Stimulated activated CD8-positive, alpha-beta memory T cell treated with anti-CD3 and anti-CD28 coated beads, Interleukin-7, amount 100 ng/mL, for 4 hours (primary cell): ENCODE measurements at places on chromosomes 5 and 9.

GRCh38 chr9:2085716-2086115, 70.6 kb downstream of the SMARCA2 start:
- DNase-seq = no peak

- no peak for DNase-seq
Observed at GRCh38 chr9:102178811-102179210, 440.4 kb upstream of the GRIN3A start.

- no peak for DNase-seq
Observed at GRCh38 chr9:36878986-36879982, 154.8 kb downstream of the PAX5 start.

GRCh38 chr5:13649656-13650055, 294.8 kb downstream of the DNAH5 start:
- DNase-seq = no peak

DNA sequence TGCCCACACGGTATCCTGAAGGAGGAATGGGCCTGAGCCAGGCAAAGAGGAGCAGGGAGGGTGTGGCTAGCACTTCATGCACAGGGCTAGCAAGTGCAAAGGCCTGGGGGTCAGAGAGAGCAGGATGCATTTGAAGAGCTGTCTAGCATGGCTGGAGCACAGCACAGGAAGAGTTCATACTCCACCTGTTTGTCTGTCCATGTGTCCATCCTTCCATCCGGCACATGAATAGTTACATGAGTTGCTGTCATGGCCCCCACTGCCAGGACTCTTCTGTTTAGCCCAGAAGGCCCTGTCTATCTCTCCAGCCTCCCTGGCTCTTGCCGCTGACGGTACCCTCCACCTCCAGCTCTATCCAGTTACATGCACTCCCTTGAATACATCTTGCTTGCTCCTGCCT, 17.1 kb downstream of the RGS3 start:
- DNase-seq = no peak

DNA sequence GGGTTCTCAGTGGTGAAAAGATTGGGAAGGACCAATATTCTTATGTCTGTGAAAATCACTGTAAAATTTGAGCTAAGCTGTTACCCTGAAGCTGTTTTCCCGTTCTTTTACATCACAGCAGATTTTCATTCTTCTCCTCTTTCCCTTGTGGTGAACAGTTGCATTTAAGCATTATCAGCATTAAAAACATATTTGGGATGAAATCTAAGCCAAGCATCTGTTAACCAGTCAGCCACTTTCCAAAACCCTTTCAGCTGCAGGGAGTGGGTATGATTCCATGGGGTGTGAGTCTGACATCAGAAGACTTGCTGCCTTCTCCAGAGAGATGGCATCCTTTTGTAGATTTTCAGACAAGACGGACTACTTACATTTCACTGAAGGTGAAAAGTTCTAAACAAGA, 97.2 kb downstream of the TRIO start:
- no peak for DNase-seq

GRCh38 chr5:2030131-2030530, 147.4 kb upstream of the IRX4 start:
- no peak for DNase-seq

- DNase-seq = no peak
Observed at GRCh38 chr9:1051210-1051583, 1.0 kb downstream of the DMRT2 start.

DNA sequence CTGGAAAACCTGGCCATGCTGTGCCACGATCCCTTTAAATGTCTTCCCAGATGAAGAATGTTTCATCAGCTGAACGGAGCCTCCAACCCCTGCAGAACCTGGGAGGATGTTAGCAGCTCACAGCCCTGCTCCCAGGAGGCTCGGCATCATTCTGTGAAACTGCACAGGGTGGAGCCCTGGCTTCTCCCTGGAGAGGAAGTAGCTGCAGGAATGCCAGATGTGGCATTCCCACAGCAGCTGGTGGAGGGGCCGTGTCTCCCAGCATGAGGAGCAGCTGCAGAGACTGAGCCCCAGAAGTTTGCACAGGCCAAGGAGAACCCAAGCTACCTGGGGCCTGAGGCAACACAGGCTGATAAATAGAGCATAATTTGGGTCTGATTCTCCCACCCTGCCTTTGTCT, 165.8 kb upstream of the MAP3K1 start:
- DNase-seq = no peak

GRCh38 chr5:143758750-143759149, 53.2 kb upstream of the HMHB1 start:
- DNase-seq = no peak

- DNase-seq = no peak
Observed at GRCh38 chr9:138104251-138105122, 226.9 kb downstream of the CACNA1B start.

DNA sequence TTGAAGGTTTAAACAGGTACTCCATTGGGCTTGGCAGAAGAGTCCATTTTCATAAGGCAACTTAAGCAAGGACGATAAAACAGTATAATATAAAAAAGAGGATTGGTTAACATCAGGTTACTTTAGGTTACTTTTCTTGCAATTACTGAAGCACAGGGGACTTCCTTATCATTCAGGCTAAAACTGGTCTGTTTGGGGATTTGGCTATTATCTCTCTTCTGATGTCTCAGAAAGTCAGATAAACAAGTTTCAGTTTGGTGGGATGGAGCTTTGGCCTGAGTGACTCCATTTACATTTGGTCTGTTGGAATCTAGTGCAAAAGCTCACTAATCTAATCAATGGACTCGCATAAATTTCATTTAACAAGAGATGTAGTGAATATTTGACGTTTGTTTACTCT, 8.0 kb downstream of the GAPT start:
- DNase-seq = no peak

GRCh38 chr5:56159521-56159947, 73.6 kb downstream of the ANKRD55 start:
- no peak for DNase-seq

DNA sequence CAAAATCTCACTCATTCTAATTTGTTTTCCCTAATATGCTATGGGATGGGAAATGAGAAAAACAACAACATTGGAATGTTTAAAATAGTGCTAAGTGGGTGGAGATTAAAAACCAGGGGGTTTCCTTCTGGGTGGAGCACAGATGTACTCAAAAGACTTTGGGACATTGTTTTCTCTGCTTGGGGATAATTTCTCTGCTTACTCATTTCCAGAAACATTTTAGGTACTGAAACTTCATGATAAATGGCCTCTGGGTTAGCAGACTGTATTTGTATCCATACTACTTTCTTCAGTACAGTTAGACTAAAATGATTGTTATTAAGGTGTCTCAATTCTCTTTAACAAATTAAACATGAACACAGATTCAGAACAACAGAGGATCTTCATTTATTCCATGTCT, 17.4 kb downstream of the ELOVL7 start:
- DNase-seq = no peak

- no peak for DNase-seq
Observed at GRCh38 chr5:112203229-112203628, 215.8 kb downstream of the EPB41L4A start.

DNA sequence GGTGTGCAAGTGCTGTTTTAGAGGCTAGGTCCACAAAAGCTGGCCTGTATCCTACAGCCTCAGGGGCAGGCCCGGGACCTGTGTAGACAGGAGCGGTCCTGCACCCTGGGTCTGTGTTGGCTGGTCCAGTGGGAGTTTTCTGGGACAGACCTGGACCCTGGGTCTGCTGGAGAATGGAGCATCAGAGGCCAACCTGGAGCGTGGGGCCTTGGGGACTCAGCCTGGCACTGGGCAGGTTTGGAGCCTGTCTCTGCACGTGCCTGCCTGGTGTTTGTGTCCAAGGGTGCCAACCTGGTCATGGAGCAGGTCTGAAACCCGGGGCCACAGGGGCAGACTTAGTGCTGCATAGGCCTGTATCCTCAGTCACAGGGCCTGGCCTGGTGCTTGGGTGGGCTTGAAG, 45.8 kb downstream of the SRFBP1 start:
- DNase-seq = no peak

DNA sequence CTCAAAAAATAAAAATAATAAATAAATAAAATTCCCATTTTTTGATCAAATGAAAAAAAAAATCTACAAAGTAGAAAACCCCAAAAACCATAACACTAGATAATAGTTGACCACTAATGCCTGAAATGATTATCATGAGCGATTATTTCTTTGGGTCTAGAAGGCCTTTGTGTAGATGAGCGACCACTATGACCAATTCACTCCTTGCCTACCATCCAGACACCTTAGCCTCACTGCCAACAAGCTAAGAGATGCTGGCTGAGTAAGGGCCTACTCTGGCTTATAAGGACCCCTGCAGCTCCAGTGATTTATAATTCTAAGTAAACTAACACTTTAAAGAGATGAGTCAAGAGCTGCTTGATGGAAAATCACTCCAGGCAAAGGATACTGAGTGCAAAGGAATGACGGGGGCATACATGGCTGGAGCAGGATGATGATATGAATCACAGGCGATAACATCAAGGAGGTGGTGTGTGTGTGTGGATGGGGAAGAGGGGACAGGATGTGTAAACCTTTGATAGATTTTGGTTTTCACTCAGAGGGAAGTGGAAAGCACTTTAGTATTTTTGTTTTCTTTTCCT, 4.8 kb upstream of the F2RL1 start:
- no peak for DNase-seq

DNA sequence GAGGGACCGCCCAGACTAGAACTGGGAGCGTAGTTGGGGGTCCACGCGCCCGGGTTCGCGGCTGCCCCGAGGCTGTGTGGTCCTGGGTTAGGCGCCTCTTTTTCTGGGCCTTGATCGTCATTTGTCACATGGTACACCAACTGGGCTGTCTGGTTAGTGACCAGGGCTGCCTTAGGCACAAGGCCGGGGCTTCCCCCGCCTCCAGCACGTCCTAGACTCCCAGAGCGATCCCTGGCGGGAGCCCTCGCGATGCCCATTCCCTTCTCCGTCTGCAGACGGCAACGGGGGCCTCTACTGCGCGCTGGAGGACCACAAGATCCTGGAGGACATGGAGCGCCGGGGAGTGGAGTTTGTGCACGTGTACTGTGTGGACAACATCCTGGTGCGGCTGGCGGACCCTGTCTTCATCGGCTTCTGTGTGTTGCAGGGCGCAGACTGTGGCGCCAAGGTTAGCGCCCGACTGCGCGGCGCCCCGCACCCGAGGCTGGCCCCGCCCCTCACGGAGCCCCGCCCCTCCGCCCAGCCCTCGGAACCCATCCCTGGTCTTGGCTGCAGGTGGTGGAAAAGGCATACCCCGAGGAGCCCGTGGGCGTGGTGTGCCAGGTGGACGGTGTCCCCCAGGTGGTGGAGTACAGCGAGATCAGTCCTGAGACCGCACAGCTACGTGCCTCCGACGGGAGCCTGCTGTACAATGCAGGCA, 1.5 kb downstream of the UAP1L1 start:
- DNase-seq = no peak

DNA sequence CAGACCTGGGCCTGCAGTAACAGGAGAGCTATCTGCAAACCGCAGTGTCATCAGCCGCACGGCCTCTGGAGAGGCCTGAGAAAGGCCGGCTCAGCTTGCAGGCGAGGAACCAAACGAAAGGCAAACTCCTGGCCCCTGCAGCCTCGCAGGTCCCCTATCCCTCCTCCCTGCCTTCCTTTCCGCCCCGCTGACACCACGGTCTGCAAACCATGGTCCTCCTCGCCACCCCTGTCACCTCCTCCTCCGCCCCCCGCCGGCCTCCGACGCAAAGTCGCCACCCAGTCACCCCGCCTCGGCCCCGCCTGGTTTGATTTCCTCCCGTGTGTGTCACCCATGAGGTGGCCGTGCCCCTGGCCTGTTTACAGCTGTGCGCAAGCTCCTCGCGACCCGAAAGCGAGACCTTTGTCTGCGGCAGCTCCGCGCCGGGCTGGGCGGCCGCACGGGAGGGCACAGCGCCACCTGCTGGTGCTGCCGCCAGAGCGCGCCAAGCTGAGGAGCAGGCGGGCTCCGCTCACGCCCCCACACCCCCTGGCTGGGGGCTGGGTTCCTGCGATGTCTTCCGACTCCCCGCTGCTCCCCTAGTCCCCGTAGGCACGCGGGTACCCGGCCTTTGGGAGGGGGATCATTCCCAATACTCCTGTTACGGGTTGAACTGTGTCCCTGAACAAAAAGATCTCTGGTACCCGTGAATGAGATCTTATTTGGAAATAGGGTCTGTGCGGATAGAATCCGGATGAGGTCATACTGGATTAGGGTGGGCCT, 19.4 kb downstream of the GBGT1 start:
- DNase-seq = peak; percentile 86

GRCh38 chr5:38540314-38540713, 16.1 kb downstream of the LIFR start:
- DNase-seq = no peak

DNA sequence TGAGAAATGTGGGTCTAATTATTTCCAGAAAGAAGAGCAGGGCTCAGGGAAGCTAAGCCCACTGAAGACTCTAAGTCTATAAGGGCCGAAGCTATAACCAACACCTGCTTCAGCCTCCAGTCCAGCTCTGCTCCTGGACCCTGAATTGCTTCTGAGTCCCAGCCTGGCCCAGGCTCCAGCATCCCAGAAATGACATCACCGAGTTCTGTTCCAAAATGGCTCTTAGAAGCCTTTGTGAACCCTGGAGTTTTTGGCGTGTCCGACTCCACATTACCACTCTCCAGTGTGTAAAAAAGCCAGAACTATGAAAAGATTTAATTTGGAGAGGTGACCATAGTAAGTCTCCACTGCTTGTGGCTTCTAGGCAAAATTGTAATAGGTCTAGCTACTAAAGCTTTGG, 289.9 kb downstream of the SLIT3 start:
- no peak for DNase-seq

- DNase-seq = peak; percentile 10
Observed at GRCh38 chr5:157744051-157745011, 819 bp downstream of the LSM11 start.

- DNase-seq = no peak
Observed at GRCh38 chr5:67588389-67588788, 391.8 kb upstream of the CD180 start.

- no peak for DNase-seq
Observed at GRCh38 chr9:33860200-33860871, 43.4 kb downstream of the UBE2R2 start.

GRCh38 chr9:129316281-129317030, 138.4 kb upstream of the IER5L start:
- no peak for DNase-seq

- DNase-seq = no peak
Observed at GRCh38 chr9:102354041-102354440, 615.6 kb upstream of the GRIN3A start.

DNA sequence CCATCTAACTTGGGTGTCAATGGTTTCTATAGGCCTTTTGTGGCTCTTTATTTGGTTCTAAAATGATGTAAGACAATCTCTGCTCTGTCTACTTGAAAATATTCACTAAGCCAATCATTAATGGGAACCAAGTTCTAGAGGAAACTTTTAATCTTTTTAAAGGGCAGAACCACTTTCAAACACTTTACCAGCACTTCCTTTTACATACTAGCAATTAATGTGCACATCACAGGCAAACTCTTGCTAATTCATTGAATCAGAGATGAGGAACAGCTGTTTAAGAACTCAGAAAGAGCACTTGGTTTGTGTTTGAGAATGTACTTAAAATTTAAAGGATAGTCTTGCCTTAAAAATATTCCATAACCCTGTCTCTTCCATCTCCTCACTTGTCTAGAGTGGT, 83.4 kb downstream of the PAPPA start:
- DNase-seq = no peak

DNA sequence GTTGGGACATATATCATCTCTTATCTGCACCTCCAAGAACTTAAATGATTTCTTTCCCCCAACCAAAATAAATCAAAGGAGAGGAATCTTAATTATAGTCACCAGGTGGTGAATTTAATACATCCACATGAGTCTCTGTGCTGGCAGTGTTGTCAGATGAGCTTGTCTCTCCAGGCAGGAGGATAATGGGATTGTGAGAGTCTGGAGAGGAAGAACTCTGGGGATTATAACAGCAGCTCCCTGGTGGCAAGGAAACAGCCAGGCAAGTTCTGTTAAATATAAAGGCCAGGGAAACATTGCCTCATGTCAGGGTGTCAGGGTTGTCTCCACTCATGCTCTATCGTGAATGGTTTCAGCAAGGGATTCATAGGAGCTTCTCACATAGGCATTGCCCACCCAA, 80.8 kb downstream of the TLR4 start:
- no peak for DNase-seq
